Left ventricle myocardium superior (tissue), 1 donor: ENCODE measurements at places on chromosomes 5 and 9.

DNA sequence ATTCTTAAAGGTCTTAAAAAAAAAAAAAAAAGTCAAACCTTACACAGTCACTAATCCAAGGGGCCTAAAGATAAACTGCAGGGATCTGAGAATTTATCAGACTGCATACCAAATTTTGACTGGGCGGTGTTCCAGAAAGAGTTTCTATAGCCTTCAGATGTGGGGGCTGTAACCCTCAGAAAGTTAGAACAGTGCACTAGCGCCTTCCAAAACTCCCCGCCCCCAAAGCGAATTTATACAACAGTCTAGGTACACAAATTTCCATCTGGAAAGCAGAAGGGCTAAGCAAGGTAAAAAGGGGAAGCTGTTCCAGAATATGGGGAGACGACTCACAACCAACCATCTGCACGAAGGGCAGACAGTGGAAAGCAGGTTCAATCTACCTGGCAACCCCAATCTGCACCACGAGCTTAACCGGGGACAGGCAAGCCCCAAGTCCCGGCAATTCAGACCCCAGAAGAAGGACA lies 813 bp downstream of the ERMP1 start:
- DNase-seq = no peak

DNA sequence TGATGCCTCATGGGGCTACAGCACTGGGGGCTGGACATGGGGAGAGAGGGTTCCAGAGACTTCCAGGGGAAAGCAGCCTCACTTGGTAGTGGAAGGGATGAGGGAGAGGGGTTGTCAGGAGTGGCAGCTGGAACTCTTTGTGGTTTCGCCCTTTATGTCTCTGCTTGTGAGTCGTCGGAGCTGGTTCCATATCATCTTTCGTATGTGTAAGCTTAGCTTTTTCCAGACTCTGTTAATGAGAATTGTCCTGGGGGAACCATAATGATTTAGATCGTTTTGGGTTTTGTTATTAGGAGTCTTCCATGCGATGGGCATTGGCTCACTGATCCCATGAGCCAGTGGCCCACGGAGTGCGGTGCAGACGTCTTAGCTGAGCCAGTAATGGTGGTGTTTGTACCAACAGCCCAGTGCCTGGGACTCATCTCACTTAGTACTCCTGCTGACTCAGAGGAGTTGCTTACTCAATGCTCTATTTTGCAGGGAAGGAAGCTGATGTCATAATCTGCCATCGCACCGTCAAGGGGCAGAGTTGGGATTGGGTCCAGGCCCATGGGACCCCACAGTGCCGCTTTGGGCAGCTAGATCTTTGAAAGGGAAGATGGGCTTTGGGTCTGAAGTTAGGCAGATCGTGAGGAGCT lies 48.5 kb downstream of the NEK6 start:
- DNase-seq = no peak

GRCh38 chr9:110919609-110920008 lies 118.7 kb downstream of the LPAR1 start:
- no peak for DNase-seq

- DNase-seq = no peak
Observed at GRCh38 chr5:71782393-71782770, 63.3 kb downstream of the CARTPT start.

- DNase-seq = no peak
Observed at GRCh38 chr5:97836816-97837215, 653.8 kb upstream of the RIOK2 start.

GRCh38 chr5:65925601-65926275 lies 637 bp upstream of the ERBIN start:
- DNase-seq = peak; percentile 93

DNA sequence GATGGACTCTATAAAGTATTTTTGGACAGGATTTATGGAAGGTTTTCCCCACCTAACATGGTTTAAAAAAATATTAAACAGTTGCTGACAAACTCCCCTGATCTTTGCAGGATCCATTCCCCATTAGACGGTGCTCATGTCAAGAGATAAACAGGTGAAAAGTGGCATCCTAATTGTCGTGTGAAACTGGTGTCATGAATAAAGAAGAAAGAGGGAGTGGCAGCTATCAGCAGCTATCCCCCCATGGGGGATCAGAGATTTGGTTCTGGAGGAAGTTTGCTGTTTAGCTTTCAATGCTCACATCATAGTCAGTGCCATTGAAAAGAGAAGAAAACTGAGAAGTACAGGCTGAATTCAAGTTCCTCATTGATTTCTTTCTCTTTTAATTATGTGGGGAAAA lies 329.3 kb upstream of the BRINP1 start:
- no peak for DNase-seq

GRCh38 chr5:138648841-138649240 lies 73.6 kb upstream of the HSPA9 start:
- no peak for DNase-seq

DNA sequence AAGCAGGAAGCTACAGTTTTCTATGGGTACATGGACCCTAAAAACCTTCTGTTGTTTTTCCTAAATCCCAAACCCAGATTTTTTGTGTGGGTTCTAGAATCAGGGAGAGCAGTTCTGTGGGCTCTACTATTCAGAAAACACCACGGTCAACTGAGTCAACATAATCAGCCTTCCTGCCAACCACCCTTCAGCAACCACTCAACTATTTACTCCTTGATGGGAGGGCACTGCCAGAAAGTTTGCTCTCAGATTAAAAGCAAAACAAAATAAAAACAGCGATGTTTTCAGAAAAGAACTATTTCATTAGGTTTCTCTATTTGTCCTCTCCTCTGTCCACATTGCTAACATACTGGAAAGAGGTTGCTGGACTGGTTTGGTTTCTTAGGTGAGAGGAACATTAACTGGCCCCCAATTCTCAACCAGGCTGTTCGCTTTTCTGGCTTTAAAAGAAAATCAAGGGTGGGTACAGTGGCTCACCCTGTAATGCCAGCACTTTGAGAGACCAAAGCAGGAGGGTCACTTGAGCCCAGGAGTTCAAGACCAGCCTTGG lies 72.3 kb downstream of the GCNT1 start:
- no peak for DNase-seq

- DNase-seq = no peak
Observed at GRCh38 chr9:3434594-3434993, 91.2 kb downstream of the RFX3 start.

GRCh38 chr5:125143011-125143410 lies 396.6 kb upstream of the ZNF608 start:
- no peak for DNase-seq

- DNase-seq = no peak
Observed at GRCh38 chr5:89268460-89268859, 385.5 kb upstream of the MEF2C start.

GRCh38 chr5:179124853-179125788 lies 64.9 kb downstream of the ZNF354C start:
- no peak for DNase-seq

- no peak for DNase-seq
Observed at GRCh38 chr5:179974946-179975712, 67.4 kb upstream of the TBC1D9B start.

- DNase-seq = no peak
Observed at GRCh38 chr5:173851595-173852243, 36.4 kb upstream of the CPEB4 start.

- no peak for DNase-seq
Observed at GRCh38 chr5:73564675-73565074, 764 bp downstream of the ANKRA2 start.

DNA sequence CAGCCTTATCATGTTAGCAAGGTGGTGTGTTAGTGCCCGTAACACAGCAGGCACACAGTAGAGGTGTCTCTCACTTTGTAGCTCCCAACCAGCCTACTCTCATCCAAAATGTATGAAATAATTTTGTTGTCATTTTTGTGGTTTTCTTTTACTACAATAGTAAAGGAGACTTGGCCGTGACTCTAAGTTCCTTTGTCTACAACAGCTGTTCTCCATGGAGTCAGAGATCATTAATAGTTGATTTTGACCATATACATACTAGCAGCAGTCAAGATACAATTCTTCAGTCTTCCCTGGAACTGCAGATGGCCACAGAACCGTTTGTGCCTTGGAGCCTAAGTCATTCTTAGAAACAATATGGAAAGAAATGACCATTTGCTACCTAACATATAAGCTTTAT lies 567.1 kb downstream of the TLR4 start:
- DNase-seq = no peak

GRCh38 chr9:125747053-125747764 lies at the start of gene PBX3:
Gene PBX3, plus strand, starts transcription at chr9:125747373.
- peak; percentile 73 for DNase-seq

GRCh38 chr9:93390953-93391515 lies 60.5 kb upstream of the FAM120A start:
- DNase-seq = no peak

GRCh38 chr9:87233431-87233830 lies 264.2 kb upstream of the DAPK1 start:
- no peak for DNase-seq

- no peak for DNase-seq
Observed at GRCh38 chr9:27179245-27179865, 70.3 kb downstream of the TEK start.

DNA sequence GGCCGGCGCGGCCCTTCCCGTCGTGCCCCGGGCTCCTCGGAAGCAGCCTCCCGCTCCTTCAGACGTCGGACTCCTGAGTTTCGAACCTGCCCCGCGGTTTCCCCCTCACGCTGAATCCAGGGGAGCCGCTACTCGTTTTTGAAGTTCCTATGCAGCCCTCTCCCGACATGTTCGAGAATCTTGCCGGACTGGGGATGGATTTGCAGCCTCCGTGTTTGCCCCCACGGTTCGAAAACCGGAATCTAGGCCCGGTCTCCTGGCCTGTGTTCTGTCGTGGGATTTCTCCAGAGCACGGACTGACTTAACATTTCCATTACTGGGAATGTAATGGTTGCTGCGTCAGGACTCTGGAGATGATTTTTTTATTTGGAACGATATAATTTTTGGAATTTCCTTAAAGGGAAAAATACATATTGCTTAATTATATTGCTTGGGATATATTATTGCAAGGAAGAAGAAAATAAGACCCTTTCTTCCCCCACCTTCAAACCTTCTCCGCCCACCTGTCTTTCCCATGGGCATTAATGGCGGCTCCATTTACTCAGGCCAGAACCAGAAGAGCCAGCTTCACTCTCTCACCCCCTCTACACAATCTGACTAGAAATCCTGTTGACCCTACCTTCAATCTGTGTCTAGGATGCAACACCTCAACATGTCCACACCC lies 8.5 kb upstream of the MGAT1 start:
- DNase-seq = no peak

DNA sequence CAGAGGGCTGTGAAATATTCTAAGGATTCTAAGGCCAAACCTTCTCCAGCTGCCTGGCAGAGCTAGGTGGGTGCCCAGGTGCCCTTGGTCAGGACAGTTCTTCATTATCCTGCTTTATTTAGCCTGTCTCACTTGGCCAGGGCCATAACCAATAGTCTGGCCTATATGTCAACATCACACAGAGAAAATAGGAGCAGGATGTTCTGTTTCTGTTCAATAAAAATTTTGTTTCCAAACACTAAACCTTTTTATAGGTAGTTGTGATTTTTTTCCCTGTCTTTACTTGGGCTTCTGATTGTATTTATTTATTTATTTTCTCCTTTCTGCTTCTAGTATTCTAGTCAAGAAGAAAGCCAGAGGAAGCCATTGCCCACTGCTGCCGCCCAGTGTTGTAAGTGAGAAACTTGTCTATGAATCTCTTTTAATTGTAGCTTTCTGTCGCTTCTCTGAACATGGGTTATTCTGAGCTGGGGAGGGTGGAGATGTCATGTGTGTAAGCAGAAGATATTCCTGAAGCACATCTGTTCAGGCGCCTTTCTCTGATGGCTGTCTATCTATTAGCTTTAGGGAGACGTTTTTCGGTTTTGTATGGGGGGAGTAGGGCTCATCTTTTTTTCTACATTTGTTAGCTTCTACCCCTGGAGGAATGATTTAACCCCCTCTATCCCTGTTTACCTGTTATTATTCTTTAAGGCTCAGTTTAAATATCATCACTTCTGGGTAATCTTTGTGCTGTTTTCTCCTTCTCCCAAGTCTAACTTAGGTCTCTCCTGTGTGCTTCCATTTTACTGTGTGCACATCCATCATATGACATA lies 97.1 kb downstream of the UNC13B start:
- DNase-seq = peak; percentile 81

DNA sequence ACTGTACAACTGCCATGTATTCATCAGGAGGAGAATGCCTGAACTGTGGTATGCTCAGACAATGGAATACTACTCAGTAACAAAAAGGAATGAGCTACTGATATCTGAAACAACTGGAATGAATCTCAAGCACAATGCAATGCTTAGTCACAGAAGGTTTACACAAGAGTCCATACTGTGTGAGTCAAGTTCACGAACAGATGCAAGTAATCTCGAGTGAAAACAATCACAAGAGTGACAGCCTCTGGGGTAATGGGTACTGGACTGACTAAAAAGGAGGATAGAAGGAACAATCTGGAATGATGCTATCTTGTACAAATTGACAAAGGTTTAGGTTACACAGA lies 19.5 kb upstream of the GOLGA1 start:
- no peak for DNase-seq

DNA sequence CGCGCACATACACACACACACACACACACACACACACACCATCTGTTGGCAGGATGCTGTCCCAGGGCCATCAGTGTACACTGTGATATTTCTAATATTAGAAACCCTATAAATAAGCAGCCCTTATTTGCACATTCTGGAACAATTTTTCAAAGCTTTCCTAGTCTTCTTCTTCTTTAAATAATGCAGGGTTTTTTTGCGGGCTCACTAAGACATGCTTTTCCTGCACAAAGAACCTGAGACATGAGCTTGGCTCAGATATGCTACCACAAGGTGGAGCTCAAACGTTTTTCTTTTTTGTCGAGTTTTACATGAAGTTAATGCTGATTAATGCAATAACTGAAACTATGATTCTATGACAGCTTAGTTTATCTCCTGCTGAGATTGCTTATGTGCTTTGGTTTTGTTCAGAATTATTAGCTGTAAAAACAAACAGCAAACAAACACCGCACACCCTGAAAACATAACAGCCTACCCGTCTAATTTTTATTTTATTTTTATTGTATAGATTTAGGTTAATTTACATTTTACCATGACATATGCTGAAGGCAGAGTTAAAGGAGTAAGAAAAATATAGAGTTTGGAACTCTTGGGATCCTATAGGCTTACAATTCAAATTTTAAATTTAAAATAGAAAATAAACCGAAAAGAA lies 95.8 kb downstream of the ALDH1A1 start:
- DNase-seq = no peak

GRCh38 chr5:33363537-33363936 lies 77.2 kb upstream of the TARS1 start:
- DNase-seq = no peak

- DNase-seq = no peak
Observed at GRCh38 chr9:15317836-15318235, 10.8 kb upstream of the TTC39B start.

- DNase-seq = no peak
Observed at GRCh38 chr9:78994471-78994870, 577.3 kb upstream of the TLE4 start.

GRCh38 chr9:97628668-97629067 lies 4.5 kb downstream of the TSTD2 start:
- DNase-seq = no peak

DNA sequence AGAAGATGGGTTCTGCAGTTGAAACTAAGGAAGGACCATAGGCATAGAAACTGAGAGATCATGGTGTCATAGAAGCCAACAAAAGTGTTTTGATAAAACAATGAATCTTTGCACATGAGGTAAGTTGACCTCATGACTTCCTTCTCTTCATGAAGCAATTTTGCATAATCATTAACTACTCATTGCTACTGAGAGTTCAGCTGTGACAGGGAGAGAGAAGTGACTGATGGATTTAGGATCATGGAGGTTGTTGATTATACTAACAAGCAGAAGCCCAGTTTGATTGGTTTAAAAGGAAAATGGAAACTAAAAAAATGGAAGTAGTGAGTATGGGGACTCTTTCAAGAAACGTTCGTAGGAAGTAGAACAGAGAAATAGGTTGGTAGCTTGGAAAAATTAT lies 51.2 kb downstream of the PARP8 start:
- DNase-seq = no peak
